ENCODE measurements at places on chromosomes 1 and 21.

- peaks cover 23% of the 10 kb centered on the region for H3K36me3 ChIP-seq
- no peak for DNase-seq
- no peak overlapping the region for H3K27ac ChIP-seq
- H3K27me3 ChIP-seq: no peaks in the 10 kb centered on the region
- no peaks in the 10 kb centered on the region for H3K4me1 ChIP-seq
- no peak overlapping the region for H3K4me3 ChIP-seq
These were observed 25.4 kb downstream of the ECE1 start for GRCh38 chr1:21264898-21265297.

DNA sequence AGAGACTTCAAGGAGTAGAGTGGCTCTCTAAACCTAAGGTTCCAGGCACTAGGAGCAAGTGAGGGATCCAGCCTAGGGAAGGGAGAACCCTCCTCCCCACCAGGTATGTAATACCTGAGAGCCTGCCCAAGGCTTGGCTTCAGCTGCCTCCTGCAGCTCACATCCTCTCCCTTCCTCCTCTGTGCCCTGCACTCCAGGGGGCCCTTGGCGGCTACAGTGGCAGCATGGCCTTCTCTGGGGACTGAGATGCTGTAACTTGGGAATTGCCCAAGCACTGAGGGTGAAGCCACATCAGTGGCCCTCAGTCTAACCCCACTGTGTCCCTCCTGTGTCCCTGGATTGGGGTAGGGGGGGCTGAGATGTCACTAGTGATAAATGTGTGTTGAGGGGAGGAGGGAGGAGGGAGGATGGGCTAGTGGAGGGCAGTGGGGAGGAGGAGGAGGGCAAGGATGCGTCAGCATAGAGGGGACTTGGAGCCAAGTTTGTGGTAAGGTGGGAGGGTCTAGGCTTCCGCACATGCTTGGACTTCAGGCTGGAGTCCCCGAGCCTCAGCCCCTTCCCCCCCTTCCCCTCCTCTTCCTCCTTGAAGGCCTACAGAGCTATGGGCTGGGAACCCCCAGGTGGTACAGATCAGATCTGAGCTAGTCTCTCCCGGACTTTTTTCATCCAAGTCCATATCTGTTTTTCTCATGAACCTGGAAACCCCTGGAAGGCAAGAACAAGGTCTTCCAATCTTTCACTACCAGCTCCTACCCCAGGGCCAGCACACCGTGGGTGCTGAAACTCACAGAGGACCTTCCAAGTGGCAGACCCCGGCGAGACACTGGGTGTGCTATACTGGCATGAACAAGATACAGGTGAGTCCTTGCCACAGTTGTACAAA lies 17.5 kb downstream of the COL9A2 start:
- DNase-seq: no peak
- H3K27me3 ChIP-seq: no peaks in the 10 kb centered on the region
- no peak overlapping the region for H3K27ac ChIP-seq
- H3K4me1 ChIP-seq: peaks cover 4% of the 10 kb centered on the region
- 0 out of 2 replicates have a peak, but pooled peaks cover 3% of the 10 kb centered on the region for H3K36me3 ChIP-seq

DNA sequence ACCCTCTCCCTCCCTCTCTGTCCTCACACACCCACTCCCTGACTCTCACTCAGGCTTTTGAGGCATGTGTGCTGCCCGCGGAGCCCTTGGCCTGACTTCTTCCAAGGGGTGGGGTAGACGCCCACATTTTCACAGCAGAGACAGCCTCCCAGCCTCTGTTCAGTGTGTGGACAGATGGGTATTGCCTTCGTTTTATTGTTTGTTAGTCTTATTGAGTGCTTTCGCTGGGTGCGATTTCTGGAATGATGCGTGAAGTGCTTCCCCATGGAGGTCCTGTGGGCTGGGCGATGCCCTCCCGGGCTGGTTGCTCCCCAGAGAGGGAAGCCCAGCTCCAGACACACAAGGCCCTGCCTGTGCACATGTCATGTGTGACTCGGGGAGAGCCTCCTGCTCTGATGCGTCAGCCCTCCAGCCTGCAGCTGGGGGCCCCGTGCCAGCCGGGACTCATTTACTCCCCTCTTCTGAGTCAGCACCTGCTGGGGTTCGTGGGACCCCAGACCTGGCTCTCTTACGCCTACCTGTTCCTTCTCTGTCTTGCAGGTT lies 14.7 kb downstream of the PDXK start:
- H3K27me3 ChIP-seq: no peaks in the 10 kb centered on the region
- no peak for DNase-seq
- H3K36me3 ChIP-seq: no peaks in the 10 kb centered on the region
- H3K27ac ChIP-seq: no peak overlapping the region
- peaks cover 8% of the 10 kb centered on the region for H3K4me1 ChIP-seq

DNA sequence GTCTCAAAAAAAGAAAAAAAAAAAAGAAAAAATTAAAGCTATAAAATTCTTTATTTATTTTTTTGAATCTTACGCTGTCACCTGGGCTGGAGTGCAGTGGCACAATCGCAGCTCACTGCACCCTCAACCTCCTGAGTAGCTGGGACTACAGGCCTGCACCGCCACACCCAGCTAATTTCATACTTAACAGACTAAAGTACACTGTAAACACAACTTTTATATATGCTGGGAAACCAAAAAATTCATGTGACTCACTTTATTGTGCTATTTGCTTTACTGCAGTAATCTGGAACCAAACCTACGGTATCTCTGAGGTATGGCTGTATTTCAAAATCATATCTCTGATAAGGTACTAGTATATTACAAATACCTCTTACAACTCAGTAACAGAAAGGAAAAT lies 40.3 kb downstream of the HSF2BP start:
- no peak overlapping the region for H3K4me3 ChIP-seq
- no peaks in the 10 kb centered on the region for H3K4me1 ChIP-seq
- H3K36me3 ChIP-seq: no peaks in the 10 kb centered on the region

DNA sequence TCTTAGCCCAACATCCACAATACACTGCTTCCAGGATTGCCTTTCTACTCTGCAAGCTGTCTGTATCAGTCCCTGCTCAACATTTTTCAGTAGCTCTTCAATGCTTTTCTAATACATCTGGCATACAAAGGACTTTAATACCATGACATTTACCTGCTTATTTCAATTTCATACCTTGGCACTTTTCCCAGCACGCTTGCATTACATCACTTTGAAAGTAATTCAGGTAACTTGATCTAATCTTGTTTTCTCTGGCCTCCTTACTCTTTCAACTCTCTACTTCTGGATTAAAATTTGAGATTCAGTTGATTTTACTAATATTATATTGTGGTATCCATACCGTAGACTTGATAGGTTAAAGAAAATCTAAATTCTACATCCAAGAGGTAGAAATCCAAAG lies 103.0 kb downstream of the PTGS2 start:
- H3K4me3 ChIP-seq: no peak overlapping the region
- H3K4me1 ChIP-seq: no peaks in the 10 kb centered on the region
- no peak for DNase-seq
- no peak overlapping the region for H3K27ac ChIP-seq

- H3K27ac ChIP-seq: no peak overlapping the region
- peaks cover 10% of the 10 kb centered on the region for H3K4me1 ChIP-seq
- H3K27me3 ChIP-seq: no peaks in the 10 kb centered on the region
- no peak overlapping the region for H3K4me3 ChIP-seq
- H3K36me3 ChIP-seq: no peaks in the 10 kb centered on the region
- DNase-seq: no peak
These were observed 123.5 kb downstream of the RUNX1 start for GRCh38 chr21:34925597-34925996.

DNA sequence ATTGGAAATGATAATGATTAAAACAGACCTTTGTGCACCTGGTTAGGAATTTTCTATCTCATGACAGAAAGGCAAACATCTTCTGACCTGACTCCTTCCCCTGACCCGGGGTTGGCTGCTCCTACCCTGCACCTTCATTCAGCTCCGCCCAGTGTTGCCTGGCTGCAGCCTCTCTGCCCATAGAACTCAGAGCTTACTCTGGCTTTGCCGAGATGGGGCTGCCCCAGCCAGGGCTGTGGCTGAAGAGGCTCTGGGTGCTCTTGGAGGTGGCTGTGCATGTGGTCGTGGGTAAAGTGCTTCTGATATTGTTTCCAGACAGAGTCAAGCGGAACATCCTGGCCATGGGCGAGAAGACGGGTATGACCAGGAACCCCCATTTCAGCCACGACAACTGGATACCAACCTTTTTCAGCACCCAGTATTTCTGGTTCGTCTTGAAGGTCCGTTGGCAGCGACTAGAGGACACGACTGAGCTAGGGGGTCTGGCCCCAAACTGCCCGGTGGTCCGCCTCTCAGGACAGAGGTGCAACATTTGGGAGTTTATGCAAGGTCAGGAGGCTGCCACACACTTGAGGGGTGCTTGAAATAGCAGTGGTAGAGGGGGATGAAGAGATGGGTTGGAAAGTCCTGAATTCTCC lies at the start of gene DIO1:
TSS of gene DIO1 (plus strand) at position 189 of the 638 bp plus-strand sequence. CDS start at position 213, 24 bp downstream.
- no peak for DNase-seq
- no peak within 1 kb of the TSS for H3K4me3 ChIP-seq
- no peaks in the 10 kb centered on the region for H3K27me3 ChIP-seq
- peaks cover 21% of the 10 kb centered on the region for H3K4me1 ChIP-seq

DNA sequence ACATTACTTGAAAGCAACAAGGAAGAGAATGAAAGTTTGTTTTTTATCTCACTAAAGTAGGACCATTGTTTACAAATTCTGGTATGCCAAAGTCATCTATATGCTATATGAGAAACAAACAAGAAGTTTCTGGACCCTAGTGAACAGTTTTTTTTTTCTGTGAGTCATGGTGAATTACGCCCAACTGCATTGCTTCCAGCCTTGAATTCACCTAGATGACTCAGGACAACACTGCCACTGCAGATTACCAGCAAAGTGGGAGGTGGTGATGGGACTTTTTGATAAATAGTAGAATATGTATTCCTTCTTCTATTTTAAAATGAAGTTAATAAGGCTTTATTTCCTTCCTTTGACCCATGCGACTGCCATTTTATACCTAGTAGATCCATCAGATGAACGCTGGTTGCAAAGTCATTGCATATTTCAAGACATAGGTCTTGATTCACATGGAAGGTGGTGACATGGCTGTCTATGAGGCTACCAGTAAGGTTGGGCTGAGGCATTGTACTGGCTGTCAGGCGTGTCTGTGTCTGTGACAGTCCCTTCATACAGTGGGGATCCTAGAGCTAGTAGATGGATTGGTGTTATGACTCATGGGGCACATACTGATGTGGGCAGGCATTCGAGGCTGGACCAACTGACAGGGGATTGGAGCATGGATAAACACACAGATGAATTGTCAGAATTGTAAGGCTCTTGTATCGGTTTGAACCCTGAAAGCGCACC lies 49.1 kb upstream of the APOBEC4 start:
- DNase-seq: no peak
- H3K27me3 ChIP-seq: no peaks in the 10 kb centered on the region
- no peak overlapping the region for H3K4me3 ChIP-seq
- H3K36me3 ChIP-seq: no peaks in the 10 kb centered on the region

GRCh38 chr1:206502812-206503211 lies 4.5 kb upstream of the RASSF5 start:
- no peak overlapping the region for H3K27ac ChIP-seq
- peaks cover 7% of the 10 kb centered on the region for H3K36me3 ChIP-seq
- no peak overlapping the region for H3K4me3 ChIP-seq
- no peak for DNase-seq
- no peaks in the 10 kb centered on the region for H3K27me3 ChIP-seq

DNA sequence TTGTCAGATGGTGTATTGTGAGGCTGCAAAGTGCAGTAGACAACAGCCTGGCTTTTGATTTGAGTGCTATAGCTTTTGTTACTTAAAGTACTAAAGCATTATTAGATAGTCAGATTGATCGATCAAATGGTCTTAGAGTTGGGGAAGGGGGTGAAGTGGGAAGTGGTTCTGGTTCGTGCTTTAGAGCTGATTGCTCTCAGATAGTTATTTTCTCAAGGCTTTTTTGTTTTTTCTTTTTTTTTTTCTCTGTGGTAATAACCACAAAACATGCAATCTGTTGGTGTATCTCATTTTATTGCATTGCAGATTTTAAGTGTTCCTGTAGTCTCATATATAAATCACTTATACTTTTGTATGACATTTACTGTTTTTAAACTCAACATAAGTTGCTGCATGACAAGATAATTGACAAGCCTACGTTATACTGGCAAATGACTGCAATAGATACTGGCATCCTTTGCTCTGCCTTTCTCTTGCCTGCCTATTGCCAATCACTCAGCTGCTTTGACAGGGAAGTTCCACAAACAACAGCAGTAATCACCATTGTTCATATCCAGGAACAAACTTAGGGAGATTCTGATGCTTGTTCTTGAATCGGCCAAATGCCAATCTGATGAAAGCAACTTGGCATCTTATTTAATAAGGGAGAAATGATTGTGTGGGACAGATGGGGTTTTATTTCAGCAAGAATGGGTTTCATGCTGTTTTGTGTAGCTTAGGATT lies 125.0 kb upstream of the B3GALT2 start:
- DNase-seq: no peak
- H3K4me3 ChIP-seq: no peak overlapping the region
- no peak overlapping the region for H3K27ac ChIP-seq
- H3K36me3 ChIP-seq: no peaks in the 10 kb centered on the region
- no peaks in the 10 kb centered on the region for H3K27me3 ChIP-seq
- no peaks in the 10 kb centered on the region for H3K4me1 ChIP-seq

GRCh38 chr1:59926381-59927123 lies at the start of gene CYP2J2:
CYP2J2 (minus strand) TSS chr1:59926773; CDS start chr1:59926746, 27 bp downstream.
- no peaks in the 10 kb centered on the region for H3K4me1 ChIP-seq
- no peaks in the 10 kb centered on the region for H3K27me3 ChIP-seq
- DNase-seq: no peak
- H3K27ac ChIP-seq: no peak within 1 kb of the TSS
- no peaks in the 10 kb centered on the region for H3K36me3 ChIP-seq

GRCh38 chr1:208728815-208729214 lies 484.6 kb upstream of the PLXNA2 start:
- H3K36me3 ChIP-seq: no peaks in the 10 kb centered on the region
- H3K27me3 ChIP-seq: no peaks in the 10 kb centered on the region
- no peak overlapping the region for H3K4me3 ChIP-seq
- H3K4me1 ChIP-seq: no peaks in the 10 kb centered on the region

DNA sequence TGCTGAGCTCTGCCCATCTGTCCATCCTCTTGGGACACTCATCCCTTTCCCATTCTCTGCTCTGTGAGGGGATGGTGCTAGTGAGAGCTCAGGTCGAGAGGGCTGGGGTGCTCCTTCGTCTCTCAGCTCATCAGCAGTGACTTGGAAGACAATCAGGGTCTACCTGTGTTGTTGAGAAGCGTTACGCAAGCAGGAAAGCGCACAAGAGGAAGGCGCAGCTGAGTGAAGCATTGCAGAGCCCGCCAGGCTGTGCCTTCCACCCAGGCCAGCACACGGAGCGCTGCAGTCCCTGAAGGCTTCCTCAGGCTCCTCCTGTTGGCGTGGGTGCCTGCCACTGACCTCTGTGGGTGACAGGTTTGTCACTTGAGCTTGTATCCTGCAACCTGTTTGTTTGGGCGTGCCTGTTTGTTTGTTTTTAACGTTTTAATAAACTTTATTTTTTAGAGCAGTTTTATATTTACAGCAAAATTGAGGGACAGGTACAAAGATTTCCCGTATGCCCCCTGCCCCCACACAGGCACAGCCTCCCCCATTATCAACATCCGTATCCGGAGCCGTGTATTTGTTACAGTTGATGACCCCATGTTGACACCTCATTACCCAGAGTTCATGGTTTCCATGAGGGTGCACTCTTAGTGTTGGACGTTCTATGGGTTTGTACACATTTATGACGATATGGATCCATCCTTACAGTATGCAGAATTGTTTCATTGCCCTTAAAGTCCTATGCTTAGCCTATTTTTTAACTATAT lies 36.7 kb downstream of the ADARB1 start:
- peaks cover 26% of the 10 kb centered on the region for H3K4me1 ChIP-seq
- H3K27me3 ChIP-seq: no peaks in the 10 kb centered on the region
- no peak overlapping the region for H3K4me3 ChIP-seq
- DNase-seq: peak; percentile 55
- no peak overlapping the region for H3K27ac ChIP-seq
